Activated CD4-positive, CD25-positive, alpha-beta regulatory T cell (primary cell): ENCODE measurements at places on chromosomes 5 and 9.
A peak's percentile ranks its signal among the peaks of the same experiment; 100 is the strongest.

DNA sequence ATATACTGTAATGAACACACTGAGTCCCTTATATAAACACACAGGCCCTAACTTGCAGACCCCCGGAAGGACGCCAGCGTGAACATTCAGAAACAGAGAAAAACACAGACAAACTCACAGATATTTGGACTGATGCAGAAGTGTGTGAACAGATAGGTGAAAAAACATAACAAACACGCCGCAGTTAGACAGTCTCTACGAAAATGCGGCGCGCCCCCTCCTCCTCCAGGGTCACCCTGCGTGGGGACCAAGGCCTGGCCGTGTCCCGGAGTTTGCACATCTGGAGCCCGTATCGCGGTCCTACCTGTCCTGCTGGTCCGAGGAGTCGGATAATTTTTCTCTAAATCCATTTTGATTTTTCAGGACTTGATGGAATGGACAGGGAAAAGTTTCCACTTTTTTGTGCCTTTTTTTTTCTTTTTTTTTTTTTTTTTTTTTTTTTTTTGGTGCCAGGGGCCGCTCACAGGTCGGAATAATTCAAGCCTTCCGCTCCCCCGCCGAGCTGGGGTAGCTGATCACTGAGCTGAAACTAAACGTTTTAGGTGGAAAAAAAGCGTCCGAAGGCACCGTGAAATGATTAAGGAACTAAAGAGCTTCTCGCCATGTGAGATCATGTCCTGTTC lies at the start of gene PAX5:
Gene PAX5 (minus strand): TSS at position 587 of the 623 bp plus-strand sequence. CDS start 237 bp downstream, at position 350.
- DNase-seq: no peak

DNA sequence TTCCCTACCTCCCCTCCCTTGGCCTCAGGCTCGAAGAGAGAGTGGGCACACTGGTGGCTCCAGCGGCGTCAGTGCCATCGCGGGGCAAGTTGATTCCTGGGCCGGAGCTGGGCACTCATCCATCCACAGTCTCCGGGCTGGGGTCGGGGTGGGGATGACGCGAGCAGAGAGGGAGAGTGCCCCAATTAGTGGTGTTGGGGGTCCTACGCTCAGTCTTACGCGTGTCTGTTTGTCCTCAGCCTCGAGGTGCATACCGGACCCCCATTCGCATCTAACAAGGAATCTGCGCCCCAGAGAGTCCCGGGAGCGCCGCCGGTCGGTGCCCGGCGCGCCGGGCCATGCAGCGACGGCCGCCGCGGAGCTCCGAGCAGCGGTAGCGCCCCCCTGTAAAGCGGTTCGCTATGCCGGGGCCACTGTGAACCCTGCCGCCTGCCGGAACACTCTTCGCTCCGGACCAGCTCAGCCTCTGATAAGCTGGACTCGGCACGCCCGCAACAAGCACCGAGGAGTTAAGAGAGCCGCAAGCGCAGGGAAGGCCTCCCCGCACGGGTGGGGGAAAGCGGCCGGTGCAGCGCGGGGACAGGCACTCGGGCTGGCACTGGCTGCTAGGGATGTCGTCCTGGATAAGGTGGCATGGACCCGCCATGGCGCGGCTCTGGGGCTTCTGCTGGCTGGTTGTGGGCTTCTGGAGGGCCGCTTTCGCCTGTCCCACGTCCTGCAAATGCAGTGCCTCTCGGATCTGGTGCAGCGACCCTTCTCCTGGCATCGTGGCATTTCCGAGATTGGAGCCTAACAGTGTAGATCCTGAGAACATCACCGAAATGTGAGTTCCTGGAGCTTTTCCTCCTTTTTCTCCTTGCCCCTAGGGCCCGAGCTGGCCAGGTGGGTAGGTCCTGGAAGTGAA lies 861 bp downstream of the NTRK2 start:
- DNase-seq: no peak

DNA sequence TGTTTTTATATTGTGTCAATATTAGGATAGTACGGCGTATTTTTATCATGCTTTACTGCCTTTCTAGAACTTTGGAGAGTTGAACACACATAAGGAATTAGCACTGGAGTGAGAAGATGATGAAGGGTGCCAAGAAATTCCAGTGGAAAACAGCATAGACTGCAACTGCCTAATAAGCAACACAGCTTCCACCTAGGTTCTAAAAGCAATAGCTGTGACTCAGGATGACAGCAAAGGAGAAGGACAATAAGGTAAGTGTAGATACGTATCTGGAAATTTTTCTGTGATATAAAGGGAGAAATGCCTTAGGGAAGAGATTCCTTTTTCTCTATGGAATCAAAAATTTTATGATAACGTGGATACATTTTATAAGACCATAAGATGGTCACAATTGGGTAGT lies 7.4 kb downstream of the PTPRD start:
- DNase-seq: no peak

GRCh38 chr9:76490249-76490990 lies 31.4 kb downstream of the GCNT1 start:
- no peak for DNase-seq

DNA sequence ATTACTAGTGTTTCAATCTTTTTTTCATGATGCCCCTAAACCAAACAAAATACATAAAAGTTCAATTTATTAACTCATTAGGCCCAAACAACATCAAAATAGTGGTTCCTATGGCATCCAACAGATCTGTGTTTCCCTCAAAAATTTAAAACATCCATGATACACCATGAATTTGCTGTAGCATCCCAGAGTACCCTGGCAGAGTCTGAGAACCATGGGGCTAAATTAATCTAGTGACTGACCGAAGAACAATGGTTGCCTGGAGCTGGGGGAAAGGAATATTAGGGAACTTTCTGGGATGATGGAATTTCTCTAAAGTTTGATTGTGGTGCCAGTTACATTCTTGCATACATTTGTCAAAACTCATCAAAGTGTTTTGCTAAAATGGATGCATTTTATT lies 79.5 kb upstream of the TRIO start:
- no peak for DNase-seq

DNA sequence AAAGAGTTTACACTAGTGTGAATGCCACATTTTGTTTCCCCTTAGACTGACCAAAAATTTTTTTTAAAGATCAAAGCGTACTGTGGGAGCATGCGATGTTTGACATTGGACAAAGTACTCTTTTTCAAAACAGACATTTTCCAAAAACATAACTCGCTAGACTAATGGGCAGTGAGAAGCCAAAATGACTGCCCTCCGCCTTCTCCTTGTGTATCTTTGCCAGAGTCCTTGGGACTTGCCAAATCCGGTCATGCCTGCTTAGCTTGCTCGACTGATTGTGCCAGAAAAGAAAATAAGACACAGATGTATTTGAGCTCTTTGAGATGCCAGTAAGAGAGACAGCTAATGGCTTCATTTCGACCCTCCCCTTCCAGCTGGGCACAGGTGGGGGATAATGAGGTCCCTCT lies 157.5 kb downstream of the MAPKAP1 start:
- no peak for DNase-seq

- no peak for DNase-seq
Measured at GRCh38 chr9:111152614-111153406, 114.5 kb upstream of the LPAR1 start.

GRCh38 chr5:89572696-89573095 lies 689.7 kb upstream of the MEF2C start:
- no peak for DNase-seq

DNA sequence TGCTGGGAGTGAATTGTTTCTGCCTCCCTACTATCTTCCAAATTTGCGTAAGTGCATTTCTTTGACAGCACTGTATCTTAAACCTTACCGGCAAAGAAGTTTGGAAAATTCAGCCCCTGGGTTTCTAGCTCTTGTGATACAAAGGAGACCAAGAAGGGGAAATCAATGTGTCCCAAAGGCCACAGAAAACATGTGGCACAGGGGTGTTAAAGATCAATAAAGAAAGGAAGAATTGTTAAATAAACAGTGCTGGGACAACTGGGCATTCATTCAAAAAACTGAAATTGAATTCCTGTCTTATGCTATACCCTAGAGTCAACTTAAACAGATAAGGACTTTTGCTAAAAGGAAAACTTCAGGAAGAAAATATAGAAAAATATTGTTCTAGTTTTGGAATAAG lies 328.1 kb downstream of the MAN2A1 start:
- DNase-seq: no peak

DNA sequence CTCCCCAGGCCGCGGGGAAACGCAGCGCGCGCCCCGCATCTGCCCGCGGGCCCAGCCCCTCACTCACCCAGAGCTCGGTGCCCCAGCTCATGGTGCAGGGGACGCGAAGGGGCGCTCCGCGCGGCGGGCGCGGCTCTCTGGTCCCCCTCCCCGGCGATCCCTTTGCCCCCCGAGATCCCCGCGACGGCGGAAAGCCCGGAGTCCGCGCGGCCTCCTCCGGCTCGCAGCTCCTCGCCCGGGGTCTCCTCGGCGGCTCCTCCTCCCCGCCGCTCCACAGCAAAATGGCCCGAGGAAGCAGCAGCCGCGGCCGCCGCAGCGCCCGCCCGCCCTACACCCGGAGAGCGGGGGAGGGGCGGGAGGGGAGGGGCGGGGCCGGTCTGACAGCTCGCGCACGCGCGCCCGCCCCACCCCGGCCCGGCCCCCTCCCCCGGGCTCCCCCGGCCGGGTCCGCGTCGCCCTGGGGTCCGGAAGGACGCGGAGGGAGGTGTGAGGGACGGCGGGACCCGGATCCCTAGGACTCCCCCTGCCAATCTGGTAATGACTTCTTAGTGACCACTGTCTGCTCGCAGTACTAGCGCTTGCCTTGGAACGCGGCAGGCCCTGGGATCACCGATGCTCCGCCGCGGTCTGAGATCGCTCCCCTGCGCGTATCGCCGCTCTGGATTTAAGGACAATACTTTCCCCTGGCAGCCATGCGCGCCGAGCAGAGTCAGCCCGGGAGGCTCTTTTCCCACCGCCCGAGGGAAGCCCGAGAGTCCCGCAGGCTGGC lies at the start of gene FNBP1:
Gene FNBP1 (minus strand): TSS at position 305 of the 769 bp plus-strand sequence. CDS start 214 bp downstream, at position 91.
- peak; percentile 80 for DNase-seq

GRCh38 chr5:54727874-54728587 lies 210.5 kb downstream of the SNX18 start:
- no peak for DNase-seq

GRCh38 chr5:67383451-67383850 lies 186.9 kb upstream of the CD180 start:
- no peak for DNase-seq

DNA sequence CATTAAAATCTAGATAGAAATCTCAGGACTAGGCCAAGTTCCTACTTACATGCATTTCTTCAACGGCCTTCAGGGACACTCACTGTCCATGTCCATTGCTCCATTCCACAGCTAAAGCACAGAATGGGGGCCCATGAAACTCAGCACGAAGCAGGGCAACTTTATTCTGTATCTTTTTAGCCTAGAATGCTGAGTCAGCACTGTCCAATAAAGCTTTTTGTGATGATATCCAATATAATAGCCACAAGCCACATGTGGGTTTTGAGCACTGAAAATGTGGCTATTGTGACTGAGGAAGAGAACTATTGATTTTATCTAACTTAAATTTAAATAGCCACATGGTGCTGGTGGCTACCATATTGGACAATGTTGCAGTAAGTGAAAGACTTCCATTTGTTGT lies 21.6 kb downstream of the OTP start:
- DNase-seq: no peak

DNA sequence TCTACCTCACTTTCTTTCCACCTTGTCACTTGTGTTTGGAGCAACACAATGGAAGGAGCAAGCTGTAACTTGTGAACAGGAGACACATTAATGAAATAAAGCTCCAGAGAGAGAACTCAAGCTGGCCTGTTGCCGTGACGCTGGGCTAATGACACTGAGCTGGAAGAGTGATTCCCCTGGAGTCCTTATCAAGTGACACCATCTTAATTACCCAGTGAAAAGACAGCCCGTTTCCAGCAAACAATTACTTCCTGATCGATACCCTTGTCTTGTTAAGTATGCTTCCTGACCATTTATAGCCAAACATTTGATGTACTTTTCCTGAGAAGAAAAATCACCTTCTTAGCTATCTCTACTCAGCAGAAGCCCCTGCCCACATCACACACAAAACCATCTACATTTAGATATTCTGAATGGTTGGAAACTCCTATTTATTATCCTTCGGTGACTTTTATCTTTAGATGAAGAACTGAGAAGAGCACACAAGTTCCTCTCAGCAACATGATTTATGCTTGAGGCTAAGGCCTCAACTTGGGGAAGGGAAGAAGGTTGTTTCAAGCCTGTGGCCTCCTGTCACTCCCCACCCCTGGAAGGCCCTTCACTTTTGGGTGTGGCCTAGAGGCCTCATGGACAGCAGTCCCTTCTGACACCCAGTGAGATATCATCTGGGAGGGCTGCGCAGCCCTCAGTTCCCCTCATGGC lies 34.1 kb downstream of the CRHBP start:
- DNase-seq: no peak

DNA sequence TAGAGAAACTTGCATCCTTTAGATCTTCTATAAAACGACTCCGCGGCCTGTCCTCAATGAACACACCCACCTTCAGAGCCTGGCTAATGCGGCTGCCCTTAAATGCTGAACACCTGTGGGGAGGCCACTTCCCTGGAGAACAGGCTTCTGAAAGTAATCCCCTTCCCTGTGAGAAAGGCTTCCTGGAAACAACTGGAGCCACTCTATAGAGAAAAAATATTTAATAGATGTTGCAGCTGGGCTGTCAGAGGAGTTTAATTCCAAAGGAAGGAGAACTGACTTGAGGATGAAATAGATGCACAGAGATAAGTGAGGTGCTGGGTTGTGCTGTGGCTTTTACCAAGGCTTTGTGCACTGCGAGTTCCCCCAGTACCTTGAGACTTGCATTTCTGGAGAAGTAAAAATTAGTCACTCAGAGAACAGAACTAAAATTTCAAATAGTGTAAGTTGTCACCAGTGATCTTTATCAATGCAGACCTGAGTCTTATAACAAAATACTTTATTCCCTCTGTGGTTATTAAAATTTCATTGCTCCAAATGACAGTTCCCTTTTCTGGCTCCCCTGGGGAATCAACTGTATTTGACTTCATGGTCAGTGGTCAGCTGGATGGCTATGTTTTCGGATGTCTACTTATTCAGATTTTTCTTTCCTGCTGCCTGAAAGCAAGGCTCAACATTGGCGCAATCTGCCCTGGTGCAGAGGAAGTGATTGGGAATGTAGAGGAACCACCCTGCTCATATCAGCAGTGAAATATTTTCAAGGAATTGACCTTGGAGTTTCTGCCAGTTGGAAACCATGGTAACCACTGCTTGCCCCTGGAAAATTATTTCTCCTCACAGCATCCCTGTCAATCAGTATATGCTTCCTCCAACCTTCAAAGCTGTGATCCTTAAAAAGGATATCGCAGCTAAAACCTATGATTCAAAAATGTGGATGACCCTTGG lies 238.8 kb downstream of the SMARCA2 start:
- no peak for DNase-seq

DNA sequence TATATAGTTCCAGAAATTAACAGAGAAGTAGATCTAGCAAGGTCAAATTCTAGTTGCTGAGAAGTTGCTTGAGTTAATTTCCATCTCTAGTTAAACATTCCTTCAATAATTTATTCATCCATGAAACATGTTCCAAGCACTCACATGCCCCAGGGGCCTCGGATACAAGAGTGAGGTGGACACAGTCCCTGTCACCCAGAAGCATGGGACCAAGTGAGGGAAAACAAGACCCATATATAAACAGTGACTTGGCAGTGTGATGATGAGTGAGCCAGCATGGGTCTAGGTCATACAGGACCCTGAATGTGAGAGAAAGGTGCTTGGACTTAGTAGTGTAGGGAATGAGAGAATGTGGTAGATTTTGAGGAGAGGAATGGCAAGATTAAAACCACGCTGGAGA lies 216.9 kb downstream of the TTLL11 start:
- no peak for DNase-seq
